ENCODE measurements at places on chromosomes 5 and 9. TPM values are rescaled to one million over a fixed set of nuclear protein-coding genes. Genes with fewer than 3 reads are reported as not detected.

THG1L gene
- 6.0 TPM for polyA plus RNA-seq

PCDHB3 gene
- polyA plus RNA-seq = 0.31 TPM

RFESD gene
- 1.4 TPM for polyA plus RNA-seq

IL9 gene
- not detected for polyA plus RNA-seq

ST6GALNAC6 gene
- polyA plus RNA-seq = 15.4 TPM

RECK gene
- 5.0 TPM for polyA plus RNA-seq

PLAC8L1 gene
- 0.33 TPM for polyA plus RNA-seq

- no peak for DNase-seq
- no peaks in the 10 kb centered on the region for H3K4me1 ChIP-seq
- H3K36me3 ChIP-seq = no peaks in the 10 kb centered on the region
- H3K27ac ChIP-seq = no peak overlapping the region
- no peak overlapping the region for H3K4me3 ChIP-seq
Observed at GRCh38 chr9:4235420-4235819, 64.4 kb downstream of the GLIS3 start.

DNA sequence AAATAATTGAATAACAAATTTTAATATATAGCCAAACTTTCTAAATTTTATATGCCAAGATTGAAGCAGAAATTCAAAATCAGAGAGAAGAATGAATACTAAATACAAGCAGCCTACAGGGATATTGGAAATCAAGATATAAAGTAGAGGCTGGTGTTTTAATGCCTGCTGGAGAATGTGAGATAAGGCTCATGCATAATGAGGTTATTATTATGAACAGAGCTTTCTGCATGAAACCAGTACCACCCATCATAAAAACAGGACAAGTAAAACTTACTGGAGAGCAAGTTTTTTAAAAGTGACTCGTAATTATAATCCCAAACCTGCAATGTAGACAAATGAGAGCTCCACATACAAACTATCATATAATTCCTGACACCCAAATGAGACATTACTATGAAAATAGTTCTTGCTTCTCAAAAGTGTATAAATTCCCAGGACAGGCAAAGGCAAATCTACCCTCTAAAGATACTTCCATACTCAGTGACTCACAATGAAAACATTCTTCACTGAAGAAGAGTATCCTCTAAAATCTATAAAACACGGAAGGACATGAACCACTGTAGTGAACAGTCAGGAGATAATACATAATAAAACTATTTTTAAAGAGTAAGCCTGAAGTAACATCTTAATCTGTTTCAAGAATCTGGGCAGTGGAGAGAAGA, 532.0 kb upstream of the GRAMD2B start:
- H3K27ac ChIP-seq = no peak overlapping the region
- no peaks in the 10 kb centered on the region for H3K27me3 ChIP-seq
- H3K36me3 ChIP-seq = no peaks in the 10 kb centered on the region
- H3K4me3 ChIP-seq = no peak overlapping the region
- H3K4me1 ChIP-seq = no peaks in the 10 kb centered on the region
- no peak for DNase-seq

DNA sequence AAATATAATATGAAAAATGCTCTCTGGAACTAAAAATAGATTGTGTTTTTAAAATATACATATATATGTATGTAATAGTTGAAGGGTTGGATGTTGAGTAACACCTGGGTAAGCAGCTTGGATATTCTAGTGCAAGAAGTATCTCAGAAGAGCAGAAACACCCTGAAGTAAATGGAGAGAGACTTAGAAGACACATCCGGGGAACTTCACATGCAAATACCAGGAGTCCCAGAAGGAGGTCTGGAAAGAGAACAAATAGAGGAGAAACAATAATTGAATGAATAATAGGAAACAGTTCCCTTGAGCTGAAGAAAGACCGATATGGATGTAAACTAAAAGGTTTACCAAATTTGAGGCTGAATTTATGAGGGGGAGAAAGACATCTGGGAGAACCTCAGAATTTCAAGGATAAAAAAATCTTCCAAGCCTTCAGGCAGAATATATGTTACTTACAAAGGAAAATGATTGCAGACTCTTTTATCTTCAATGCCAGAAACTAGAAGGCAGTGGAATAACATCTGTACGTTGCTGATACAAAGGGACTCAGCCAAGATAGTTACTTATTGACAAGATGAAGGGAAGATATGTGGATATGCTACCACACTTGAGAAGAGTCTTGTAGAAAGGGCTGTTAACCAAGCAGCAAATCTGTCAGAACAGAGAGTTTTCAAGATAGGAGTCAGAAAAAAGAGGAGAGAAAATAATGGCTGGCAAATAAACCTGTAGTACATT, 42.7 kb downstream of the HSDL2 start:
- H3K4me1 ChIP-seq = no peaks in the 10 kb centered on the region
- H3K4me3 ChIP-seq = no peak overlapping the region
- H3K36me3 ChIP-seq = peaks cover 2% of the 10 kb centered on the region
- no peak overlapping the region for H3K27ac ChIP-seq
- H3K27me3 ChIP-seq = no peaks in the 10 kb centered on the region

- H3K36me3 ChIP-seq = no peaks in the 10 kb centered on the region
- no peak overlapping the region for H3K4me3 ChIP-seq
- H3K27me3 ChIP-seq = no peaks in the 10 kb centered on the region
- H3K4me1 ChIP-seq = no peaks in the 10 kb centered on the region
Observed at GRCh38 chr5:99105216-99105615, 176.4 kb upstream of the CHD1 start.

DNA sequence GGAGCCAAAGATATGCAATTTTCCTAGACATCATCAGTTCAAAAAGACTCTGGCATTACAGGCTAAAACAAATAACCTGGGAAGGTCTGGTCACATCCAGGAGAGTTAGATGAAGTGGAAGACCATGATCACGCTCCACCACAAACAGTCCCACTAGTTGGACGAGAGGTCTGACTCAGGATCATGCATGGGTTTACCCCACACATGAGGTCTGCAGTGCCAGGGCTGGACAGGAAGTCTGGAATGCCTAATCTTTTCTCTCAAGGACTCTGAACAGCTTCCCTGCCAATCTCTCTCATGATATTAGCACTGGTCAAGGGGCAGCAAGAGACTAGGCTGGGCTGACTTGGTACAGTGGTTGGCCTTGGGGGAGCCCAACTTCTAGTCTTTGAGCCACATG, 7.1 kb downstream of the PRUNE2 start:
- H3K27me3 ChIP-seq = no peaks in the 10 kb centered on the region
- no peak for DNase-seq
- H3K4me1 ChIP-seq = no peaks in the 10 kb centered on the region
- no peaks in the 10 kb centered on the region for H3K36me3 ChIP-seq

GRCh38 chr5:26700759-26701384, 337.5 kb downstream of the CDH9 start:
- H3K4me3 ChIP-seq = no peak overlapping the region
- no peaks in the 10 kb centered on the region for H3K4me1 ChIP-seq
- peak; percentile 56 for DNase-seq
- no peak overlapping the region for H3K27ac ChIP-seq
- H3K36me3 ChIP-seq = no peaks in the 10 kb centered on the region

DNA sequence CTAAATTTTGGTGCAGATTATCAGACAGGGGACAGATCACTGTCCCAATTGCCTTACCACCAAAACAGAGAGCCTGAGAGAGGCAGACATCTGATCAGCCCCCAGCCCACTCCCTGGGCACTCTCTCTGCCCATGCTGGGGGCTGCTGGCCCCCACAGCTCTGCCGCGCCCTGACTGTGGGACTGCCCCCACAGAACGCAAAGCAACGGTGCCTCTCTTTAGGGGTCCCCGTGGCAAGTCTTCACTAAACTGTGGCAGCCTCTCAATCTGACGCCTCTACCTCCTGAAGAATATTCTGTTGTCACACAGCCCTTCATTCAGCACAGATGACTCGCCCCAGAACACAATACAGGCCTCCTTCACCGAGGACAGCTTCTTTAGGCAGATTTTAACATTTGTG, 197.4 kb downstream of the ERCC6L2 start:
- no peaks in the 10 kb centered on the region for H3K36me3 ChIP-seq
- H3K27me3 ChIP-seq = no peaks in the 10 kb centered on the region
- H3K4me3 ChIP-seq = no peak overlapping the region
- no peak overlapping the region for H3K27ac ChIP-seq

- DNase-seq = no peak
- no peaks in the 10 kb centered on the region for H3K27me3 ChIP-seq
- H3K27ac ChIP-seq = no peak overlapping the region
- no peak overlapping the region for H3K4me3 ChIP-seq
- no peaks in the 10 kb centered on the region for H3K36me3 ChIP-seq
Observed at GRCh38 chr9:3842839-3843238, 317.0 kb upstream of the RFX3 start.

GRCh38 chr5:127757576-127757975, 54.4 kb downstream of the CCDC192 start:
- H3K4me3 ChIP-seq = no peak overlapping the region
- DNase-seq = peak; percentile 71
- peaks cover 7% of the 10 kb centered on the region for H3K4me1 ChIP-seq
- no peak overlapping the region for H3K27ac ChIP-seq
- H3K27me3 ChIP-seq = no peaks in the 10 kb centered on the region
- H3K36me3 ChIP-seq = no peaks in the 10 kb centered on the region

DNA sequence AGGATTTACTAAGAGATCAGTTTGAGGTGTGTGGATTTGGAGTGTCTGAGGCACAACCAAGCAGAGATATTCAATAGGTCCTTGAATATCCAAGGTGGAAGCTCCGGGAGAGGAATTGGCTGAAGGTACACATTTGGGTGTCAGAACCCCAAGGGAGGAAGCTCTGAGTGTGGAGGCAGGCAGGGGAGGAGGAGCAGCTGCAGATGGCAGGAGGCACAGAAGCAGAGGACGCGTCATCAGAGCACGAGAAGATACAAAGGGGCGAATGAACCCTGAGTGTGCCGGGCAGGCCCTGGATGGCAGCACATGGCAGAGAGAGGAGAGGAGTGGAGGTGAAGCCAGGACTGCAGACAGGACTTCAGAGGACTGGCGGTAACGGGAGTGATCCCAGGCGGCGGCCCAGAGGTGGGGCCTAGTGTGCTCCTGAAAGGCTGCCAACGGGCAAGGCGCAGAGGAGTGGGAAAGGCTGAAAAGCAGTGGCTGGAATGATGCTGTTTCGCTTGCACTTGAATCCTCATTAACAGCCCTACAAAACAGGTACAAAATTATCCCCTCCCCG, 179.8 kb downstream of the FANCC start:
- H3K4me1 ChIP-seq = peaks cover 9% of the 10 kb centered on the region
- no peak overlapping the region for H3K4me3 ChIP-seq

DNA sequence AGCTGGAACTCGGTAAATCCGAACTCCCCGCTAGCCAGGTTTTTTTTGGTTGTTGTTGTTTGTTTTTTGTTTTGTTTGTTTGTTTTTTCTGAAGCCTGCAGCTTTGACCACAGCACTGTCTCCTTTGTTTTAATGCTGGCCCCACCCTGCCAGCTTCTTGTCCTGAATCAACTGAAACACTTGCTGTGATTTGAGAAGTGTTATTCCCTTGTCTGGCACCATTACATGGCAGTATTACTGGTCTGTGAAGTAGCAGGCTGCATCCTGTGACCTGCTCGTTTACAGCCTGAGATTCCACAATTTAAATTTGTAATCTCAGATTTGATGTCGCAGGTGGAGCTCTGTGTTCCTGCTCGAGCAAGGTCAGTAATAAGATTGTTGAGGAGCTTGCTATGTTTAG, 1.4 kb upstream of the SLC36A2 start:
- H3K4me1 ChIP-seq = no peaks in the 10 kb centered on the region
- no peak overlapping the region for H3K4me3 ChIP-seq
- H3K27ac ChIP-seq = no peak overlapping the region

DNA sequence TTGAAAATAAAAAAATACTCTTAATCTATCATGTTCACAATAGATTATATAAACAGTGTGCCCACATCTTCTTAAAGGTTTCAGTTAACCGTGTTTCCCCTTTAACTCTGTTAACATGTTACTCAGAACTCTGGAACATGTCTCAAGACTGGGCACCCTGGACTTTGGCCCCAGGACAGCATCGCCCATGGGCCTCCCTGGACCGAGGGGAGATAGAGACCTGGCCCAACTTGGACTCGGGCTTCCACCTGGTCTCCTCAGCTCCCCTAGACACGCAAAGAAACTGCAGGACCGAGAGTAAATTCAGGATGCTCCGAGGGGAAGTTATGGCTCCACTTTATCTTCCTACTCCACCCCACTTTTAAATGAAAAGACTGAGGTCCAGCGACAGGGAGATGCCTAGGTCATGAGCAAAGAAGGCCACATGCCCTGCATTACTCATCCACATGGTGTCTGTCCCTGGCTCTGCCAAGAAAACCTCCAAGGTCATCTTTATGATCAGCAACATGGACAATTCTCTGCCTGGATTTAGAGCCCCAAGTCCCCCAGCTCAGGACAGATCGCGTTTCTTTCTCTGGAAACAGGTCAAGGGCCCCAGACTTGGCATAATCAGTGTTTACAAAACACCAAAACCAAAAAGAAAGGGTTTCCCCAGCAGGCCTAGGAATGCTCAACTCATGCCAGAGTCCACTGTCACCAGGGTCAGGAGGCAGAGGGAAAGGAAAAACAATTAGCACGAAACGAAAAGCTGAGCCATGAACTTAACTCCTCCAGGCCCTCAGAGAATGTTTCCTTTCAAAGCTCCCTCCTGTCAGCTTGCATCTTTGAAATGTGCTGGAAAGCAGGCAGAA, 17.4 kb downstream of the GPX3 start:
- H3K4me1 ChIP-seq = no peaks in the 10 kb centered on the region
- peak overlapping the region; percentile 65 for H3K27ac ChIP-seq
- no peak overlapping the region for H3K4me3 ChIP-seq
- DNase-seq = no peak
- H3K27me3 ChIP-seq = no peaks in the 10 kb centered on the region
- peaks cover 51% of the 10 kb centered on the region for H3K36me3 ChIP-seq

GRCh38 chr9:21477466-21477865, 4.6 kb downstream of the IFNE start:
- no peak overlapping the region for H3K27ac ChIP-seq
- no peaks in the 10 kb centered on the region for H3K4me1 ChIP-seq
- DNase-seq = no peak
- no peaks in the 10 kb centered on the region for H3K27me3 ChIP-seq

- no peak overlapping the region for H3K27ac ChIP-seq
- H3K4me1 ChIP-seq = peaks cover 19% of the 10 kb centered on the region
- H3K27me3 ChIP-seq = no peaks in the 10 kb centered on the region
- no peak overlapping the region for H3K4me3 ChIP-seq
Observed at GRCh38 chr5:607541-608428, 4.4 kb upstream of the CEP72 start.
